Left cardiac atrium (tissue), 4 donors: ENCODE measurements at places on chromosomes 5 and 9. TPM values are rescaled to one million over a fixed set of nuclear protein-coding genes. Genes with fewer than 3 reads are reported as not detected.
A peak's percentile ranks its signal among the peaks of the same experiment; 100 is the strongest.

The TAF1L gene
- not detected for total RNA-seq

The IFNB1 gene
- not detected for total RNA-seq

The FOXD4L3 gene
- total RNA-seq, result not detected

The GRXCR2 gene
- total RNA-seq, result 1.9 TPM

The SPINK7 gene
- not detected for total RNA-seq

The LMBRD2 gene
- total RNA-seq, result 12.5 TPM

The RNF183 gene
- not detected for total RNA-seq

The KCTD16 gene
- total RNA-seq, result 0.15 TPM

The WNT8A gene
- total RNA-seq, result not detected

The NUDT12 gene
- 9.2 TPM for total RNA-seq

The PCDHGA9 gene
- total RNA-seq, result 3.6 TPM

- no peak for DNase-seq
Measured at GRCh38 chr5:137101544-137101943, 397.6 kb downstream of the SPOCK1 start.

DNA sequence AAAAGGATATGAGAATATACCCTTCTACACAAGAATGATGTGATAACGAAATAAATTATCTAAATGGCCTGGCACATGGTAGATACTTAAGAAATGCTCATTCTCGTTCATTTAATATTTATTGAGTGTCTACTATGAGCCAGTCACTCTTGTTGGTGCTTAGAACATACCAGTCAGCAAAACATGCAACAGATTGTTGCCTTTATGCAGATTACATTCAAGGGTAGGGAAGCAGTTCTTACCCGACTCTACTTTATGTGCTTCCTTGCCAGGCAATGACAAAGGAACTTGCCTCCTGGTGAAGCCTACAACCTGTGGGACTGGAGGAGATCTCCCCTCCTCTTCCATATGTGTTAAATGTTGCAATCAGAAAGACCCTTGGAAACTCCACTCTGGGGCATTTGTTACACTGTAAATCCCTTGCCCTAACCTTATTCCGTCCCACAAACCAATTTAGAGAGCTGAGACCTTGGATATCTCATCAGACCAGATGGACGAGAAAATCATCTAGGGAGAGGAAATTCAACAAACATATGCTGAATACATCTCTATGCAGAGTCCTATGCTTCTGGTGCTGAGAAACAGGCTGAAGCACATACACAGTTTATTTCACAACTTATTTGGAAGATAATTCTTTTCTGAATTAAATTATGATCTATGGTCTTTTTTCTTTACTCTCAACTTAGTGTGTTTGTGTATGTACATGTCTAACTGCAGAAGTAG lies 128.1 kb upstream of the TRIM32 start:
- no peak for DNase-seq

DNA sequence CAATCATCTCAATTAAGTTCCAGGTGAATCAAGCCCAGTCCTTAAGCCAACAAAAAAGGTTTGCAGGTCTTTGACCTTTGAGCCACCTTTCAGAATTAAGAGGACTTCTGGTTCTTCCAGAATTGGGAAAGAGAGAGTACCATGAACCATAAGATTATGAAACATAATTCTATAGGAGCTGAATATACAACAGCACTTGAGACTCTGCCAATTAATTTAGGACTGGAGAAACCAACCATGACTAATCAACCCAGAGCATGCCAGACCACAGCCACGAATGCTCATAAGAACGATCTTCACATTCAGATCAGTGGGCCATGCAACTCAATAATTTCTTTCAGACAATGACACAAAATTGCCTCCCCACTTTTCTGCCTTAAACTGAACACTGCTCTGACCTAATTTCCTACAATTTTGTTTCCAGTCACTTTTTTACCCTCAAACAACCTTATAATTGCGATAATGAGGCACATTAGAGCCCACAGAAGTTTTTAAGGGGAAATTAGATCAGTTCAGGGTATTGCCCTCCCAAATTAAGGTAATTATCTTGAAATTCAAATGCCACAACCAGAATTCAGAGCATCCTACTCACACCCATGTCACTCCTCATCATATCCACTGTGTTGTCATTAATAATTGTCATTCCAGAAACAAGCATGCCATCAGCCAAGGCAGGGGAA lies 213.4 kb downstream of the ATPSCKMT start:
- no peak for DNase-seq

- DNase-seq, result no peak
Measured at GRCh38 chr5:4542145-4542778, 597.9 kb upstream of the ADAMTS16 start.

- no peak for DNase-seq
Measured at GRCh38 chr5:135578305-135578684, 496 bp downstream of the CXCL14 start.

- DNase-seq, result no peak
Measured at GRCh38 chr5:32264957-32265572, 47.7 kb downstream of the MTMR12 start.

- no peak for DNase-seq
Measured at GRCh38 chr5:61298580-61298979, 33.5 kb upstream of the ZSWIM6 start.

DNA sequence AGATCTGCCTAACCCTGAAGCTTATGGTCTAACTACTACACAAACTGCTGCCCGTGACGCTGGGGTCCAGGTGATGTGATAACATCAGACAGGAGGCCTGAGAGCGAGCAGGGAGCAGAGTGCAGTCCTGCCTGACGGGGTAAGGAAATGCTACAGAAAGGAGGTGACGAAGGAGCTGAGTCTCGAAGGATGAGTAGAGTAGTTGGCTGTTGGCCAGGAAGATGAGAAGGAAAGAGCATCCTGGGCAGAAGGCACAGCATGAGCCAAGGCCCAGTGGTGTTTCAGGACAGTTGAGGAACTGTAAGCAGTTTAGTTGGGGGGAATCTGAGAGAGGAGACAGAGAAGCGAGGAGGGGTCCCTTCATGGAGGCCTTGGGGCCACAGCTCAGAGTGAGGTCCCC lies 136.0 kb upstream of the TBC1D2 start:
- no peak for DNase-seq

GRCh38 chr5:72082048-72082447 lies 25.2 kb upstream of the MAP1B start:
- no peak for DNase-seq

GRCh38 chr5:92147266-92147665 lies 764.1 kb upstream of the ARRDC3 start:
- DNase-seq, result no peak

DNA sequence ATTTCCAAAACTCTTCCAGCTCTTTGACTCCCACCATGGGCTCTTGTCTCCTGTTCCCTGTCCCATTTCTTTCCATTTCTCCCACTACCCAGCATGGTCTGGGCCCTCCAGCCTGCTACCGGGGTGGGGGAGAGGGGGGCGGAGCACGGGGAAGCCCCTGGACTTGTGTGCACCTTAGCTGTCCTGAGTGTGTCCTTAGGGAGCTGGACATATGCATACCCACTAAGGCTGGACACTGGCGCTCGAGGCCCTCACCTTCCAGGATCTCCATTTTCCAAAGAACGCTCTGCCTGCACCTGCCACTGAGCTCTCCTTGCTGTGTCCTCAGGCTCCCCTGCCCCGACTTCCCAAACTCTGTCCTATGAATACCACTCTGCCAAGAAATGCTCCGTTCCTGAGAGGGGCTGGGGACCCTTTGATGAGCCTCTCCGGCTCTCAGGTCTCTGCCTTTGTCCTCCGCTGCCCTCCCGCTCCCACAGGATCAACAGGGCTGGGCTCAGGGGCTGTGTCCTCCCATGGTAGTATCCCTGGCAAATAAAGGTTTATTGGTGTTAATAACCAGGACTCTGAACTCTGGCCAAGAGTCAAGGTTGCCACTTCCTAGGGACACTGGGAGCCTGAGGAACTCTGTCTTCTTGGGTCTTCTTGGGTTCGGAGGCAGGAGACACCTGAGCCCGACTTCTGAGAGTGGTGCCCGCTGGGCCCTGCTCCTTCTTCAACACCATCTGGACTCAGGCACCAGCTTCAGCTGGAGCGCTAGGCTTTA lies 831 bp upstream of the SHROOM1 start:
- DNase-seq, result no peak

DNA sequence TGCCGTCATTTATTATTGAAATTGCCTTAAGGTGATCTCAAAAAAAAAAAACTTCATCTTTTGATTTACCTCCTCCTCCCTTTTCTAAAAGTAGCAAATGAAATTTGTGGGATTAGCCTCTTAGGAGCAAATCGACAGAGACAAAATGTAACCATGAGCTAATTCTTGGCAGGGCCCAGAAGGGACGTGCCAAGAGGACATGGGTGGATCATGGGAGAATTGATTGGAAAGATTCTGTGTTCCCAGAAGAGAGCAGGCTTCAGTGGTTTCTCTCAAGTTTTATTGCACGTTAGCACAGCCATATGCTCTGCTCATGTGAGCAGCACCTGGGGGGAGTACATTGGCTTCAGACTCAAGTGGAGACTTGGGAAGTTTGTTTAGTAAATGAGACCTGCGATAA lies 394.6 kb downstream of the ELAVL2 start:
- DNase-seq, result no peak

GRCh38 chr9:105344283-105344682 lies 99.8 kb downstream of the SLC44A1 start:
- DNase-seq, result no peak

DNA sequence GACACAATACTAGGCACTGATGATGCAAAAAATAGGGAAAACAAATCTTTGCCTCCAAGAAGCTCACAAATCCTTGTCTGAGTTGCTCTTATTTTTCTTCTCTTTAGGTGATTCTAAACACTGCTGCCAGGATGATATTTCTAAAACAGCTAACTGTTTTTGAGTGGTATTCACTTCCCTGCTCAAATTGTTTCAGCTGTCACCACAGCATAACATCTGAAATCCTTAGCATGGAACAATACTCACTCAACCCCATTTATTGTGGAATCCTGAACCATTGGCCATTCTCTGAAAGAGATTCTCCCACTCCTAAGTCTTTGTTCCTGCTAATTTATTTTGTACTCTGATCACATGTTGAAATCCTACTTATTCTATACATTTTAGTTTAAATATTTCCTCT lies 4.8 kb upstream of the SHOC1 start:
- no peak for DNase-seq

GRCh38 chr9:128940271-128940921 lies 7.0 kb downstream of the DOLK start:
- peak; percentile 45 for DNase-seq

GRCh38 chr5:125894383-125894782 lies 528.8 kb upstream of the GRAMD2B start:
- no peak for DNase-seq

GRCh38 chr9:98158071-98158831 lies 34.2 kb downstream of the CORO2A start:
- no peak for DNase-seq

- DNase-seq, result no peak
Measured at GRCh38 chr5:135186662-135187522, 152.9 kb upstream of the PITX1 start.

DNA sequence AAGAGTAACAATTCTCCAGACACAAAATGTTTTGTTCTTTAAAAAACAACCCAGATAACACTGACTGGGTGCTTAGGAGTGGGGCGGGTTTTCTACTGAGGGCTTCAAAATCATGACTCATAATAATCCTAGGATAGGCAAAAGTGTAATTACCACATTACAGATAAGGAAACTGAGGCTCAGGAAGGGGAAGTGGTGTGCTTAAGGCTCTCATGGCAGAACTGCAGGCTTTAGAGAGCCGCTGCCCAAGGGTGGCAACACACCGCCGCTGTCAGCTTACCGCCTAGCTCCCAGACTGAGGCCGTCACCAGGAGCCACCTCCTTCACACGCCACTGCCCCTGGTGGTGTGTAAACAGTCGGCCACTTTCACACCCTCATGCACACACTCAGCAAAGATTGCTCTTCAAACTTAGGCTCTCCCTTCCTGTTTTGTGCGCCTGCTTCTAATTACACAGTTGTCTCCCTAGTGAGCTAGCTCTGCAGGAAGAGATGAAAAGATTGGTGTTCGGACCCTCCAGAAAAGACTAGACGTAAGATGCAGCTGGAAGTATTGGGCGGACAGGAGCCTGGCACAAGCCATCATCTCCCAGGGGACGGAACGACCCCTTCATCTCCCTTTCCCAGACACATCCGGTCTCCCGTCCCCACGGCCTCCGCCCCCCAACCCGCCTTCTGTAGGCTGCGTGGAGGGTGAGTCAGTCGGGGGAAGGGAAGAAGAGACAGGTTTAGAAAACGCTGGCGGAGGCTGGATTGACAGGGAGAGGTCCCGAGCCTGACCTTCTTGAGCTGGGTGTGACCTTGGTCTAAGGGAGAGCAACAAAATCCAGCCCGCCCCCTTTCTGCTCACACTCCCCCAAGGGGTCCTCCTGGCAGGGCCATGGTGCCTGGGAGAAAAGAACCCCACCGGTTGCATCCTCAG lies 162.7 kb downstream of the SYK start:
- DNase-seq, result no peak

GRCh38 chr9:99272836-99273235 lies 50.8 kb downstream of the SEC61B start:
- DNase-seq, result no peak

- DNase-seq, result no peak
Measured at GRCh38 chr5:174459071-174459702, 265.2 kb upstream of the MSX2 start.

- no peak for DNase-seq
Measured at GRCh38 chr5:150181027-150181426, 8.8 kb upstream of the SLC6A7 start.

DNA sequence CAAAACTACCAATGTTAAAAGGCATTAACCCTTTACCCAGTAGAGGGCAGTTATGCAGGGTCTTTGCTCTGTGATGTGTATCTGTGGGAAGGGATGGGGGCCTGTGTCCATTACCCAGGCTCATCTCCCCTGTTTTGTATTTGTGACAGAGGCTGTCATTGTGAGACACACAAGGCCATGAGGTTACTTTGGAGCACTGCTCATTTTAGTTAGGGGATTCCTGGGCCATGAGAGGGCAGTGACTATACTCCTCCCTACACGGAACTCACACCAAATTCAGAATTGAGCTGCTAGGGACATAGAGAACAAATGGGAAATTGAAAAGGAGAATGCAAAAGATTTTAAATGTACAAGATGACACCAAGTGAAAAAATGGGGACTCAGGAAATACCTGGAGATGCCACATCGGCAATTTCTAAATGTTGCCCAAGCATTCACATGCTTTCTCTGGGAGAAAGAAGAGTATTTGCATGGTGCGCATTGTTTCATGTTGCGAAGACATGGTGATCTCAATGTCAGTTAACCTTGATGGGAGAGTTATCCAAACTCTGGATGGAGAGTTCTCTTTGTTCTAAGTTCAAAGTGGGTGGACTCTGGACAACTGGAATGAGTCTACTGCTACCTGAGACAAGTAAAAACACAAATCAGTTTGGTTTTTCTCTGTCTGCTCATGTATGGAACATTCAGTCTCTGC lies 32.5 kb downstream of the C9orf152 start:
- DNase-seq, result no peak

- DNase-seq, result no peak
Measured at GRCh38 chr9:12955510-12956163, 180.8 kb downstream of the LURAP1L start.

GRCh38 chr5:42884326-42884725 lies 72.6 kb upstream of the SELENOP start:
- DNase-seq, result no peak

DNA sequence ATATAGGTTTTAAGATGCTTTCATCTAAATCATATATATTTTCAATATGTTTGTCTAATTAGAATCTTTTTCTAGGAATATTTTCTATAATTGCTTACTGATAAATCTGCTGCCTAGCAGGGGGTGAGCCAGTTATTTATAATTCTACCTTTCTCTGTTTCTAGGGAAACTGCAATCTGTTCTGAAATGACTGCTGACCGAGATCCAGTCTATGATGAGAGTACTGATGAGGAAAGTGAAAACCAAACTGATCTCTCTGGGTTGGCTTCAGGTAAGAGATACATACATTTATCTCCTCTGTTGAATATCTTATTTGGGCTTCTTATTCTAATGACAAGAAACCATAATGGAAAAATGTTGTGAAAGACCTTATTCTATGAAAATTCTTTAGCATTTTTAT lies 127.3 kb downstream of the XRCC4 start:
- no peak for DNase-seq
